ENCODE measurements at places on chromosomes 3 and 15.

DNA sequence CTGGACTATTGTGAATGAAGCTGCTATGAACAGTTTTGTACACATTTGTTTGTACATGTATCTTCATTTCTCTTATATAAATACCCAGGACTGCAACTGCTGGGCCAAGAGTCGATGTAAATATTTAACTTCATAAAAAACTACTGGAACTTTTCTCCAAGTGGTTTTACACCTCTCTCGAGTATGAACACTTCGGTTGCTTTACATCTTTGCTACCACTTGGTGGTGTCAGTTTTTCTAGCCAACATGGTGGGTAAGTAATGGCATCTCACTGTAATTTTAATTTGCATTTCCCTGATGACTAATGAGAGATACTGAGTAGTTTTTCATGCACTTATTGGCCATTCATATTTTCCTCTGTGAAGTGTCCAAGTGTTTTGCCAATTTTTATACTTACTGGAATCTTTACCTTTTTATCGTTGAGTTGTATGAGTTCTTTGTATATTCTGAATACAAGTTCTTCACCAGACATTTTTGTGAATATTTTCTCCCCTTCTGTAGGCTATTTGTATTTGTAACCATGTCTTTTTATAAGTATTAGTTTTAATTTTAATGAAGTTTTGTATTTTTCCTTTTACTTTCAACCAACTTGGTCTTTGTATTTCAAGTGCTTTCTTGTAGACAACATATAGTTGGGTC lies 44.4 kb downstream of the PCOLCE2 start:
- DNase-seq: peak; percentile 43

- peak; percentile 83 for DNase-seq
These were observed 48.1 kb upstream of the EPHB3 start for GRCh38 chr3:184513276-184514170.

DNA sequence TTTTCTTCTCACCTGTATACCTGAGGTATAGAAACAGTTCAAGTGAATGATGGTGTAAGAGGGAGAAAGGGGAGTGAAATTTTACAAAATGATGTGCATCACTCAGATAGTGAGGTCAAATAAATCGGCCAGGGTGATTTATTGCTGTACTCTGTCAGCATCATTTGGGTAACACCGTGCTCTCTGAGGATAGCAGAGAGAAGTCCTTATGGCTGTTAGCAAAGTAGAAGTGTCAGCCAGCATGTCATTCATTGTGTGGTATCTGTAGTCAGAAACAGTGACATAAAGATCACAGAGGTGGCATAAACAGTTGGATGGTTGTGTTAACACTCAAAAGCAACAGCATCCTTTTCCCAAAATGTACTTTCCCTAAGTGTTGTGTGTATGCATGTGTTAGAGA lies 53.4 kb downstream of the PSMD6 start:
- DNase-seq: no peak

DNA sequence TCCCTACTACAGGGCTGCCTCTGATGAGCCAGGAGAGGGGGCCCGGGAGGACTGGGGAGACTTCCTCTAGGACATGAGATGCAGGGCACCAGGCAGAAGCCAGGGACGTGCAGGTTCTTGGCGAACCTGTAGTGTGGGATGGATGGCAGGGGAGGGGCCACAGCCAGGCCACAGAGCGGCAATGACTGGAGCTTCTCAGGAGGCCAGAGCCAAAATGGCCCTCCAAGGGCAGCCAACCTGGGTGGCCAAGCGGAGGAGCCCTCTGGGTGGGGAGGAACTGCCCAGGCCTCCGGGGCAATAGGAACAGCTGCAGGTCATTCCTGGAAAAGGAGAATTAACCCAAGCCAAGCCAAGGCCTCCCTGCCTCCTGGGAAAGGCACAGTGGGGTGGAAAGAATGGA lies 224.5 kb downstream of the XXYLT1 start:
- DNase-seq: no peak

All from LoVo (cell line).